ENCODE measurements at places on chromosomes 11 and 22. TPM values are rescaled to one million over a fixed set of nuclear protein-coding genes. Genes with fewer than 3 reads are reported as not detected.

- DNase-seq: no peak
Observed at GRCh38 chr11:77668760-77669159, 31.2 kb upstream of the CLNS1A start.

DNA sequence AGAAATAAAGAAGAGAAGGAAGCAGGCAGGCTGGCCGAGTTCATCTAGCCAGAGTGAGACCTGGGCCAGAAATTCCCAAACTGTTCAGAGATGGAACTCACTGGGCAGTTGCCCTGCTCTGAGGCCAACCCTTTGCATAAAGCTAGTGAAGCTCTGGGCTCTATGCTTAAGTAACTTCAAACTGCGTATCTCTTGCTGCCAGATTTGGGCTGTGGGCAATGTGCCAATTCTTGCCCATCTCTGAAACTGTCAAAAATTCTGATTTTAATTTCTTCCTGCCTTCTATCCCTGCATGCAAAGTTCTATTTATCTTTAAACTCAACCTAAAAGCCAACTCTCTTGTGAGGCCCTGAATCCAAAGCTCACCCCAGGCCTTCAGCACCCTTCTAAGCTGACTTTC, 36.2 kb upstream of the HEPHL1 start:
- DNase-seq: no peak

GRCh38 chr11:116576526-116576925, 196.3 kb downstream of the BUD13 start:
- DNase-seq: no peak

DNA sequence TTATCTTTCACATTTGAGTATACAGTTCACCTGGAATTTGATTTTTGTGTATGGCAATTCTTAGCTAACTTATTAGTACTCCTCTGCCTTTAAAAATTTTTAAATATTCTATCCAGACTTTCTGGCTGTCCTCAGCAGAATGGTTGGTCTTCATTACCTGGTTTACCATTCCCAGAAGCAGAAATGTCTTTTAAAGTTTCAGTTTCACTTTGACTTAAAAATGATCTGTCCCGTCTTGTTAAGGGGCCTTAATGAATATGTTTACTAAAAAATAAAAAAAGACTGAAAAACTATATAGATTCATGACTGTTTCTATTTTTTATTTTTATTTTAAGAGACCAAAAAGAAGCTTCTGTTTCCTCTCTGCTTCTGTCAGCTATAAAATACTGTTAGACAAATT, 70.5 kb upstream of the TNRC6B start:
- DNase-seq: no peak

- no peak for DNase-seq
Observed at GRCh38 chr11:110985547-110985946, 260.0 kb upstream of the POU2AF2 start.

GRCh38 chr11:131683131-131683530, 312.7 kb downstream of the NTM start:
- no peak for DNase-seq

The MYEOV gene
- total RNA-seq: not detected
